ENCODE measurements at places on chromosomes 3 and 15. TPM values are rescaled to one million over a fixed set of nuclear protein-coding genes. Genes with fewer than 3 reads are reported as not detected.

The TMC3 gene
- 0.13 TPM for total RNA-seq

The BNC1 gene
- total RNA-seq: not detected

The ABI3BP gene
- not detected for total RNA-seq

The ZBED2 gene
- 0.06 TPM for total RNA-seq

GRCh38 chr3:146077181-146077580 lies 83.8 kb downstream of the PLOD2 start:
- DNase-seq: no peak

DNA sequence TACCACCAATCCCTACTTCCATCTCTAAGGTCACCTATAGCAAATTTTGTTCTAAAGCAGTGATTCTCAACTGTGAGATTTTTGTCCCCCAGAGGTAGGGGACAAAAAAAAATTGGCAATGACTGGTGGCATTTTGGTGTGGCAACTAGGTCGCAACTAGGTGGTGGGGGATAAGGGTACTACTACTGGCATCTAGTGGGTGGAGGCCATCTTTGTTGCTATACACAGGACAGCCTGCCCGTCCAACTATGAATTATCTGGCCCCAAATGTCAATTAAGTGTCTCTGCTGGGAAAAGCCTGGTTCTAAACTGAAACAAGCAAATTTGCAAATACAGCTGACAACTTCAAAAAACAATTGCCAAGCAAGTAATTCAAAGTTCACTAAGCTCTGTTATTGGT lies 1.4 kb downstream of the MTMR10 start:
- DNase-seq: no peak

- DNase-seq: peak; percentile 93
Observed at GRCh38 chr15:92393071-92393979, at the start of gene ST8SIA2. Gene ST8SIA2 (plus strand): TSS chr15:92393881. CDS start chr15:92394065, 184 bp downstream.

DNA sequence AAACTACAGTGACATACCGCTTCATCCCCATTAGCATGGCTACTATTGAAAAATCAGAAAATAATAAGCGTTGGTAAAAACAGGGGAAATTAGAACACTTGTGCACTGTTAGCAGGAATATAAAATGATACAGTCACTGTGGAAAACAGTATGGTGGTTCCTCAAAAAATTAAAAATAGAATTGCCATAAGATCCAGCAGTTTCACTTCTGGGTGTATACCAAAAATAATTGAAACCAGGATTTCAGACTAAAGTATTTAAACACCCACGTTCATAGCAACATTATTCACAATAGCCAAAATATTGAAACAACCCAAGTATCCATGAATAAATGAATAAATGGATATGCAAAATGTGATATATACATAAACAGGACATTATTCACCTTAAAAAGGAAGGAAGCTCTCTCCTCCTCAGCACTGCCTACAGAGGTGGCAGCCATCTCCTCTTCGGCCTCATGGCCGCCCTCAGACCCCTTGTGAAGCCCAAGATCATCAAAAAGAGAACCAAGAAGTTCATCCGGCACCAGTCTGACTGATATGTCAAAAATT lies 34.1 kb downstream of the NGLY1 start:
- no peak for DNase-seq

DNA sequence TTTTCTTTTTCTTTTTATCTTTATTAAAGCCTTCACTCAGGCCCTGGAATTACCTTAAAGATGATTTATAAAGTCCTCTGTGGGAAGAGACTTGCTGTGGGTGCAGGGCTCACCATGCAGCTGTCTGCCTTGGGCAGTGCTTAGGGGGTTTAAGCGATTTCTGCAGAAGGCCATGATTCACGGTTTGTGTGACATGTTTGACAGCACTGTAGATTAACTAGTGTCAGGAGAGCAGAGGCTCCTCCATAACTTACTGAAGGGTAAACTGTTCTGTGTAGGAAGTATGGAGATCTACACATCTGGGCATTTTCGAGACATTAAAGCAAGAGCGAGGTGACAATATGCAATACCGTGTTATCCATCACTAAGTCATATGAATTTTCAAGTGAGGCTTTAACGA lies 137.7 kb downstream of the LRIG1 start:
- DNase-seq: no peak

GRCh38 chr15:90184786-90185704 lies 16.1 kb upstream of the SEMA4B start:
- peak; percentile 84 for DNase-seq

DNA sequence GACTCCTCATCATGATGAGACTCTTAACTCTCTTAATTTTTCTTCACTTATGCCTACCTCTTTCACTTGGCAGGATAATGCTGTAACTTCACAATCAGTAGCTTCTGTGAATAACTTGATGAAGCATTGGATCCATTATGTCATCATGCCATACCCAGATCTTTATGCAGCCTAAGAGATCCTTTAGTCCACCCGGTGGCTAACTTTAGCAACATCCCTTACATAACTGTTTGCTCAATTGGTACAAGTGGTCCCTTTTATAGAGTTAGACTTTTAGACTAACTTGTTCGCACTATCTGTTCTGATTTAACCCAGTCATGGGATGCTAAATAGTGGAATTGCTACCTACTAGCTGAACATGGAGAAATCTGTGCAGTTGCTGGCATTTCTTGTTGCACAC lies 184.5 kb downstream of the USP13 start:
- DNase-seq: no peak

DNA sequence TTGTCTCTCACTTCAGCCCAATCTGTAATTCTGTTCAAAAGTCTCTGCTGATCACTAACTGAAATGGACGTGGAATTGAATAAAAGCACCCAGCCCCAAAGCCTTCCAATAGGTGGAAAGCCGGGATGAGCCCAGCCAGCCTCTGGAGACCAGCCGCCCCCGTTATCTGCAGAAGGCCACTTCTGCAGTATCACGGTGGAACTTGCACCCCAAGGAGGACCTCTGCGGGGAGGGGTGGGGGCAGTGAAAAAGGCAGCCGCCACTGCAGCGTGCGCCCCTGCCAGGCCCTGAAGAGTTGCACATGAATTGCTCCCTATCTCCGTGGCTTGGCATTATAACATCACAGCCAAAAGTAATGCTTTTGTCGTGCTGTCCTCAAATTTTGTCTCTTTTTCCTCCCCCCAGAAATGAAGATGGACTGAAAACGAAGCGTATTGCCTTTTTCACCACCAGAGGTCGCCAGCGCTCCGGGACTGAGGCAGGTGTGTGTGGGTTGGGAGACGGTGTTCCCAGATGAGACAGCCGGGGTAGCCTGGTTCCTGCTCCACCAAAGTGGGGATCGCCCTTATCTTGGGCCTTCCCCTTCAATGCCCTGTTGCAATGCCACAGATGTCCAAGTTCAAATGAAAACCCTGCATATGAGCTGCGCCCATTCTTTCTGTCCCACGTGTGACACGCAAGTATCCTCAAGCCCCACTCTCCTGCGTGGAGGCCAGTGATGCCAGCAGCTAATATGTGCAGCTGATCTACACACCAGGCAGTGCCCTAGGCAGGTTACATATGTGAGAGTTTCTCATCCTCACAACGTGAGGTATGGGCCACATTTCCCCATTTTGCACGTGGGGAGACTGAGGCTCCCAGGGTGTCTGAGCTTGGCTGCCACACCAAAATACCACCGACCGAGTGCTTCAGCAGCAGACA lies 96.0 kb downstream of the LRRK1 start:
- peak; percentile 81 for DNase-seq
